ENCODE measurements at places on chromosomes 2 and 18.

GRCh38 chr2:232488721-232489300 is 1.2 kb upstream of the ECEL1 start:
- no peak for DNase-seq
- H3K36me3 ChIP-seq, result no peaks in the 10 kb centered on the region
- H3K27ac ChIP-seq, result no peak overlapping the region
- H3K27me3 ChIP-seq, result peaks cover 16% of the 10 kb centered on the region

DNA sequence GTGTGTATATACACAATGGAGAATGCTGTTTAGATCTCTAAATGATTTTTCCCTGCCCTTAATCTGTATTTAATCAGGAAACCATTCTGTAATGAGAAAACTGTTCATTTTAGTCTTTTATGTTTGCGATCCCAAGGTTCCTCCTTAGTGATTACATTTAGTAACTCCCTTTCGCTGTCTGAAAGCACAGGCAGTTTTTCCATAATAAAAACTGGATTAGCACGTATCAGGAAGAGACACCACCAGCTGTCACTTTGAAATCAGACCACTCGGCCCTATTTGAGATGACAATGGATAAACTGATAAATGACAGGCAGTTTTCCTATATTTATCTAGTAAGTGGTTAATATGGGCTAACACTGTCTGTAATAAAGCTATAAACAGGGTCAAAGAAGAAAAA is 370.9 kb downstream of the NR4A2 start:
- H3K4me3 ChIP-seq, result no peak overlapping the region
- H3K27me3 ChIP-seq, result peaks cover 2% of the 10 kb centered on the region
- no peaks in the 10 kb centered on the region for H3K4me1 ChIP-seq
- H3K36me3 ChIP-seq, result no peaks in the 10 kb centered on the region

DNA sequence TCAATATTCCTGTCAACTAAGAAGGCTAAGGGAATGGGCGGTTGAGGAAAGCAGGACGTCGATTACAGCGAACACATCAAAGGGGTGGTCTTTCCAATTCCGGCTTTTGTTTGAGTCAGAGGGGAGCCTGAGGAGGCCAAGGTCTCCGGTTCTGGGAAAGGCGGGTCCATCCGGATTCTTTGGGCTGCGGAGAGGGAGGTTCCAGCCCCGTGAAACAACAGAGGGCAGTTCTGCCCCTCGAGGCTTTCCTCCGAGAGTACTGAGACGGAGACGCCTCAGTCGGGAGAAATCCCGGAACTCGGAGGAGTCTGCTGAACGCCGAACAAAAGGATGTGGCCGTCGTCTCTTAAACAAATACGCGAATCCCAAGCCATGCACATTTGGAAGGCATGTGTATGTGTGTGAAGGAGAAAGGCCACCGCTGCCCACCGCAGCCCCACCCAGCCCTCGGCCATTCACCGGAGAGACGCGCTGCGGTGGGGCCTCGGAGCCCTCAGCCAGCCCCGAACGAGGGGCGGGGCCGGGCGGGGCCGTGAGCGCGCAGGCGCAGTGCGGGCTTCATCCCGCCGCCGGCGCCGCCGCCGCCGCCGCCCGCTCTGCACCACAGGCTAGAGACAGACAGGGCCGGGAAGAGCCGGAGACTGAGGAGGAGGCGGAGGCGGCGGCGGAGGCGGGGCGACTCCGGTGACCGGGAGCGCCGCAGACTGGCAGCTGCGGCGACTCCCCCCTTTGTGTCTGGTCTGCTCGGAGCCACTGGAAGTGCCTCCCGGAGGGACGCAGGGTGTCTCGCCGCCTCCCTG is at the start of gene BMPR2:
BMPR2 (plus strand) TSS at position 719 of the 800 bp plus-strand sequence. CDS start 1,148 bp downstream, outside the sequence.
- H3K27ac ChIP-seq, result peak within 1 kb of the TSS; percentile 94
- peak within 1 kb of the TSS; percentile 95 for H3K4me3 ChIP-seq
- peaks cover 13% of the 10 kb centered on the region for H3K27me3 ChIP-seq
- peaks cover 42% of the 10 kb centered on the region for H3K4me1 ChIP-seq

DNA sequence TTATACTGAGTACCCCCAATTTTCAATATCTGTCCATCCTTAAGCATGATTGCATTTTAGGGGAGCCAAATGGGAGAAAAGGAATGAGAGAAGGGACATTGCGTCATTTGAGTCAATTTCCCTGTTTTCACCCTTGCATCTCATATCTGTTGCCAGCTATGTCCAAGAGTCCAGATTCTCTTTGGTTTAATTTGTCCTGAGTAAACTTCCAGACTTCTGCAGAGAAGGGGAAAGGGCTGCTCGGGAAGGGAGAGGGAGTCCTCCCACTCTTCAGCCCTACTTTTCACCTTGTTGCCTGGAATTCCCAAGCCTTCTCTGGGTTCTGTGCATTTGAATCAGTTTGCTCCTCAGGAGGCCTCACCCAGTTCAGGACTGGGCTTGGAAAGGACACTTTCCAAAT is 16.5 kb downstream of the GREB1 start:
- no peak overlapping the region for H3K4me3 ChIP-seq
- H3K4me1 ChIP-seq, result peaks cover 14% of the 10 kb centered on the region
- H3K27me3 ChIP-seq, result peaks cover 3% of the 10 kb centered on the region
- DNase-seq, result no peak

- peaks cover 48% of the 10 kb centered on the region for H3K36me3 ChIP-seq
- no peaks in the 10 kb centered on the region for H3K4me1 ChIP-seq
- no peak overlapping the region for H3K4me3 ChIP-seq
- no peaks in the 10 kb centered on the region for H3K27me3 ChIP-seq
- no peak for DNase-seq
Measured at GRCh38 chr2:58155160-58155778, 85.9 kb downstream of the FANCL start.

GRCh38 chr2:47486841-47487497 is 84.0 kb downstream of the MSH2 start:
- peaks cover 3% of the 10 kb centered on the region for H3K27me3 ChIP-seq
- peak; percentile 53 for DNase-seq
- peaks cover 46% of the 10 kb centered on the region for H3K4me1 ChIP-seq
- H3K4me3 ChIP-seq, result peak overlapping the region; percentile 82
- peak overlapping the region; percentile 84 for H3K27ac ChIP-seq

DNA sequence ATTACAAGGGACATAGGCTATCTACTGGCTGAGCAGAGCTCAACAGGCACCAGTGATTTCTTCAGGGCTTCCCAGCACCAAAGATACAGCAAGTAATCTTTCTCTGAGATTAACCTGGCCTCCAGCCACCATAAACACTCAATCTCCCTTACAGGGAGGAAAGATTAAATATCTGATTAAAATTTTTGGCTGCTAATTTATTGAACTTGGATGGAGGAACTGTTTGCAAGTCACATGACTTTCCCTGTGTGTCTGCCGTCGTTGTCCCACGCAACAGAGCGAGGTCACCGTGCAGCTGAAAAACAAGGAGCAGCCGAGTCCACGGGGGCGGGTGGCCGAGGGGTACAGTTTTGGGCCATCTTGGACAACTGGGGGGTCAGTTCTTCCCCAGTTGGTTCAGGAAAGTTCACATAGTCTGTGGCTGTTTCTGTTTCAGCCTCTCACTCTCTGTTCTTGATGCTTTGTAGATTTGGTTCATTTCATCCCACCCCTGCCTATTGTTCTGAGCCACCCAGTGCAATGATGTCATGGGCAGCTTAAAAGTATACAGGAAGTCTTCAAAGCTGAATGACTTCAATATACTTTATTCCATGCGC is 186.8 kb upstream of the CTAGE1 start:
- no peak overlapping the region for H3K27ac ChIP-seq
- peaks cover 5% of the 10 kb centered on the region for H3K27me3 ChIP-seq
- no peaks in the 10 kb centered on the region for H3K36me3 ChIP-seq
- H3K4me1 ChIP-seq, result no peaks in the 10 kb centered on the region
- DNase-seq, result no peak
- no peak overlapping the region for H3K4me3 ChIP-seq

GRCh38 chr2:223264541-223265193 is 212.7 kb downstream of the KCNE4 start:
- no peak for DNase-seq
- no peak overlapping the region for H3K4me3 ChIP-seq
- no peaks in the 10 kb centered on the region for H3K4me1 ChIP-seq
- no peaks in the 10 kb centered on the region for H3K27me3 ChIP-seq

DNA sequence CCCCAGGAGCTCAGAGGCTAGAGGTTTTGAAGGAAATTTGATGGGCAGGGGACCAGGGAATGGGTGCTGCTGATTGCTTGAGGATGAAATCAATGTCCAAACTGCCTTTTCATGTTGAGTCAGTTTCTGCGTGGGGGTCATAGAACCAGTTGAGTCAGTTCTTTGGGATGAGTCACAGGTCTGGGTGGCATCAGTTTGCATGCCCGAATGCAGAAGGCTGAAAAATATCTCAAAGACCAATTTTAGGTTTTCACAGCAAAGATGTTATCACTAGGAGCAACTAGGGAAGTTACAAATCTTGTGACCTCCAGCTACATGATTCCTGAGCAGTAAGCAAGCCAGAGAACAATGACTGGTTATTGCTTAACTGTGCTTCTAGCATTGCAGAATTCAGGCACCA is 1135.1 kb upstream of the CRIM1 start:
- H3K27me3 ChIP-seq, result no peaks in the 10 kb centered on the region
- H3K4me3 ChIP-seq, result no peak overlapping the region
- no peaks in the 10 kb centered on the region for H3K4me1 ChIP-seq

DNA sequence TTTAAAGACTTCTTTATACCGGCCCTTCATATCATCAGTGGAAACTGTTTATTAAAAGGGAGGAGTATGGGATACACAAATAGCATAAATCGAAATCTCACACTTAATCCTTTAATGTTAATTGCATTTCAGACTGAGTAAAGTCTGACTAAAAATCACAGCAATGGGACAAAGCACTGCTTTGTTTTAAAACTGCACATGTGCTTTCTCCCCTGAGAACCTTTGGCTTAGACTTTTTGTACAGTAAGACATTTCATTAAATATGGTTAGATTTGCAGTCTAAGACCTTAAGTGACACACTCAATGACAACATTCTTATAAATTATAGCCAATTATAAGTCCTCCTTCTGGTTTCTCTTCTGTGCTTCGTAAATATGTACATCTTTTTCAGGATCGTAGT is 12.5 kb downstream of the METTL21A start:
- H3K36me3 ChIP-seq, result peaks cover 26% of the 10 kb centered on the region
- H3K27ac ChIP-seq, result no peak overlapping the region
- DNase-seq, result no peak
- peaks cover 3% of the 10 kb centered on the region for H3K4me1 ChIP-seq
- H3K4me3 ChIP-seq, result no peak overlapping the region

GRCh38 chr2:217599906-217600305 is 402.9 kb downstream of the TNS1 start:
- H3K27ac ChIP-seq, result no peak overlapping the region
- H3K4me1 ChIP-seq, result no peaks in the 10 kb centered on the region
- peaks cover 3% of the 10 kb centered on the region for H3K27me3 ChIP-seq
- DNase-seq, result no peak
- H3K36me3 ChIP-seq, result no peaks in the 10 kb centered on the region

GRCh38 chr2:219266886-219267285 is 12.3 kb upstream of the DNAJB2 start:
- no peaks in the 10 kb centered on the region for H3K4me1 ChIP-seq
- no peaks in the 10 kb centered on the region for H3K27me3 ChIP-seq
- no peak overlapping the region for H3K4me3 ChIP-seq
- no peak overlapping the region for H3K27ac ChIP-seq

- H3K4me3 ChIP-seq, result no peak overlapping the region
- DNase-seq, result no peak
Measured at GRCh38 chr2:107072150-107072940, 186.4 kb upstream of the ST6GAL2 start.

- H3K4me1 ChIP-seq, result peaks cover 12% of the 10 kb centered on the region
- H3K27ac ChIP-seq, result no peak overlapping the region
- peaks cover 2% of the 10 kb centered on the region for H3K27me3 ChIP-seq
- no peak overlapping the region for H3K4me3 ChIP-seq
Measured at GRCh38 chr2:218312267-218312756, 20.0 kb upstream of the TMBIM1 start.

- H3K4me3 ChIP-seq, result no peak overlapping the region
- H3K36me3 ChIP-seq, result no peaks in the 10 kb centered on the region
- no peak overlapping the region for H3K27ac ChIP-seq
- DNase-seq, result no peak
- peaks cover 4% of the 10 kb centered on the region for H3K27me3 ChIP-seq
- no peaks in the 10 kb centered on the region for H3K4me1 ChIP-seq
Measured at GRCh38 chr2:31429759-31430438, 15.4 kb upstream of the XDH start.

DNA sequence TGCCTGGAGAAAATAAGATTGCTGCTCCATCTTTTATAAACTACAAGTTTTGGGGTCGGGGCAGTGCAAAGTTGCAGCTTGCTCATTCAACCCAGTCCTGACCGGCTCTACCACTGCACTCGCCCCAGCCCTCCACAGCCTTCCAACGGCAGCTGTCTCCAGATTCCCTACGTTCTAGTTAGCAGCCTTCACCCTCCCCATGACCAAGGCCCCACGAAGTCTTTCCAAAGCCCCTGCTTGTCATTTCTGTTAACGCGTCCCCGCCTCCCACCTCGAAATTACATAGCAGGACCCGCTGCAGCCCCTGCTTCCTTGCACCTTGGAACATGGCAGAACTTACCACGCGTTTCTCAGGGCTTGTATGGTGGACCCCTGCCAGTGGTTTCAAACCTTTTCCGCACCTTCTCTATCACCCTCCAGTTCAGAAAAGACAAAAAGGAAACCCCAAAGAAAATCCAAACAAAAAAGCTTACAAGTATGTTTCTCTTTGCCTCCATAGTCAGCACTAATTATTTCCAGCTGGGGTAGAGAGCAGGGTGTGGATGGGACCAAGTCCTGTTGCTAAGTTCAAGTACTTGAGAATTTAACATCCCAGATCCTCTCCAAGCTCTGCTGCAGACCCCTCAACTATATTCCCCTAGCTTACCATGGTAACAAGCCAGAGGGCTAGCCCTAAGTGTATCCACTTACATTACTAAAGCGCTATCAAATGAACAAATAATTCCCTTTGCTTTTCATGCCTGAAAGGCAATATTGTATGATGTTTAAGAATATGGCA is 161.5 kb downstream of the TGIF1 start:
- no peak overlapping the region for H3K4me3 ChIP-seq
- H3K27ac ChIP-seq, result no peak overlapping the region
- H3K4me1 ChIP-seq, result peaks cover 6% of the 10 kb centered on the region
- no peak for DNase-seq

DNA sequence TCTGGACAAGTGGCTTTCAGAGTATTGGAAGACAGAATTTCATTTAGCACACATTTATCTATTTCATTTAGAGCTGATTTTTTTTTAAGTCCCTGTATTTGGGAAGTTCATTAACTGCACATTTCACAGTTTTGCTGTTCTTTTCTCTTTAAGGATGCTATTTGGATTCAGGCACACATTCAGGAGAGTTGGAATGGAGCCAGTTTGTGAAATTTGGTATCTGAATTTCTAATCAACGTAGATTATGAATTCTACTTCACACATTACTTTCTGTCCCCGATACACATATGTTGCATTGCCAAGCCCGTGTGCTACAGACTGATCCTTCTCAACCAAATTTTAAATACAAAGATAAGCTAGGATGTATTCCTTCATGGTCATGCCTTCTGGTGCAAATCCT is 503.9 kb downstream of the IRS1 start:
- H3K27ac ChIP-seq, result no peak overlapping the region
- H3K4me1 ChIP-seq, result no peaks in the 10 kb centered on the region
- no peaks in the 10 kb centered on the region for H3K36me3 ChIP-seq
- H3K4me3 ChIP-seq, result no peak overlapping the region
- H3K27me3 ChIP-seq, result peaks cover 1% of the 10 kb centered on the region
- no peak for DNase-seq

GRCh38 chr2:21363364-21363763 is 239.6 kb downstream of the TDRD15 start:
- no peaks in the 10 kb centered on the region for H3K27me3 ChIP-seq
- DNase-seq, result no peak
- H3K4me3 ChIP-seq, result no peak overlapping the region
- no peaks in the 10 kb centered on the region for H3K4me1 ChIP-seq
- no peaks in the 10 kb centered on the region for H3K36me3 ChIP-seq

Measured in immature natural killer cell (primary cell).